Naive thymus-derived CD8-positive, alpha-beta T cell (primary cell): ENCODE measurements at places on chromosomes 3 and 15. TPM values are rescaled to one million over a fixed set of nuclear protein-coding genes. Genes with fewer than 3 reads are reported as not detected.

CIDEC gene
- not detected for total RNA-seq

MYO5C gene
- total RNA-seq, result 0.19 TPM

GP9 gene
- total RNA-seq, result not detected

- DNase-seq, result no peak
- no peak overlapping the region for H3K4me3 ChIP-seq
- no peaks in the 10 kb centered on the region for H3K4me1 ChIP-seq
- no peak overlapping the region for H3K27ac ChIP-seq
- no peaks in the 10 kb centered on the region for H3K27me3 ChIP-seq
These were observed 64.9 kb downstream of the SGO1 start for GRCh38 chr3:20121088-20121487.

GRCh38 chr3:13136426-13136825, 63.2 kb upstream of the IQSEC1 start:
- DNase-seq, result no peak
- H3K36me3 ChIP-seq, result no peaks in the 10 kb centered on the region
- peaks cover 11% of the 10 kb centered on the region for H3K27me3 ChIP-seq
- H3K4me1 ChIP-seq, result peaks cover 8% of the 10 kb centered on the region
